C1 segment of cervical spinal cord (tissue), 14 donors: ENCODE measurements at places on chromosomes 11 and 22.

GRCh38 chr11:46898396-46899095, 19.8 kb downstream of the LRP4 start:
- no peak for DNase-seq

DNA sequence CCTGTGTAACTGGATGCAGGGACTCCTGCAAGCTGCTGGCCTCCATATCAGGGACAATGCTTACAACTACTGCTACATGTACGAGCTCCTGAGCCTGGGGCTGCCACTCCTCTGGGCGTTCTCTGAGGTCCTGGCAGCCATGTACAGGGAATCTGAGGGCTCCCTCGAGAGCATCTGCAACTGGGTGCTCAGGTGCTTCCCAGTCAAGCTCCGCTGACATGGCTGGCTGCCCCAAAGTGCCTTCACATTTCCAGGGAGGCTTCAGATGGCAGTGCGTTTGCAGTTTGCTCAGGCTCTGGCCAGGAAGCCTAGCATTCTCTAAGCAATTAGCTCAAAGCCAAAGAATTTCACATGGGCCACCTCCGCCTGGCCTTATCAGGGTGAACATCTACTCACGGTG, 117.4 kb upstream of the PARVA start:
- DNase-seq = no peak

- DNase-seq = no peak
Measured at GRCh38 chr11:26112264-26112663, 219.7 kb upstream of the ANO3 start.

- no peak for DNase-seq
Measured at GRCh38 chr11:33256813-33257159, 395 bp upstream of the HIPK3 start.

DNA sequence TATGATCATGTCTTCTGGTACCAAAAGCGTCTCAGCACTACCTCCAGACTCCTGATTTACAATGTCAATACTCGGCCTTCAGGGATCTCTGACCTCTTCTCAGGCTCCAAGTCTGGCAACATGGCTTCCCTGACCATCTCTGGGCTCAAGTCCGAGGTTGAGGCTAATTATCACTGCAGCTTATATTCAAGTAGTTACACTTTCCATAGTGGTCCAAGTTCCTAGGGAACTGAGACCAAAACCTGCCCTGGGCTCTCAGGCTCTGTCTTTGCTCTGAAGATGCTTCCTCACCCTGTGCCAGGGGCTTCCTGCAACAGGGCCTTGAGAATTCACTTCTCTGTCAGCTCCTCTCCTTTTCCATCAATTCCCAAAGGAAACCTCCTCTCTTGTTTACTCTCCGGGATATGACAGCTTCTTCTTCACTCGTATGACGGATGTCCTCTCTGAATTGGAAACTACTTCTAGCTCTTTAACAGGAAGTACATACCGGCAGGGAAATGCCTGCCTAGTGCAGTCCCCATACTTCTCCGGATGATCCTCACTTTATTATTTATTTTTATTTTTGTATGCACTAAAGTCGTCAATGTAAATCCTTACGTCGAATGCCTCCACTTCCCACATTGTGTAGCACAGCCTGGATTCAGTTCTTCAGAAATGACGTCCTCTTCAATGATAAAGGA, 29.6 kb upstream of the PRAME start:
- DNase-seq = no peak
